Cortex of kidney (tissue), 1 donor: ENCODE measurements at places on chromosomes 5 and 9.

DNA sequence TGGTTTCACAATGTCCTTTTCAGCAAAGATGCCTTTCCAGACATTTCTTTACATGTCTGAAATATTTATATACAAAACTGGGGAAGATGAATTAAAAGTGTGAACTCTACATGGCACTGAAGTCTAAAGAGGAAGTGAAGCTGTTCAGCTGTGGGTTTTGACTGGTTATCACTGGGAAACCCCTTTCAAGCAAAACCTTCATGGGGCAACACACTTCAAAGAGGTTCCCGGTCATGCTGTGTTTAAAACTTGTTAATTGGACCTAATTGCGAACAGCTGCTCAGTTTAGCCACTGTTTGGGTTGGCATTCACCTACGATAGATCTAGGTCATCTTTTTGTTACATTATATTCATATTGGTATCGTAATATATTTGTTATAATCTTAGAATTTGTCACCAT lies 20.0 kb upstream of the GDNF start:
- DNase-seq = no peak

DNA sequence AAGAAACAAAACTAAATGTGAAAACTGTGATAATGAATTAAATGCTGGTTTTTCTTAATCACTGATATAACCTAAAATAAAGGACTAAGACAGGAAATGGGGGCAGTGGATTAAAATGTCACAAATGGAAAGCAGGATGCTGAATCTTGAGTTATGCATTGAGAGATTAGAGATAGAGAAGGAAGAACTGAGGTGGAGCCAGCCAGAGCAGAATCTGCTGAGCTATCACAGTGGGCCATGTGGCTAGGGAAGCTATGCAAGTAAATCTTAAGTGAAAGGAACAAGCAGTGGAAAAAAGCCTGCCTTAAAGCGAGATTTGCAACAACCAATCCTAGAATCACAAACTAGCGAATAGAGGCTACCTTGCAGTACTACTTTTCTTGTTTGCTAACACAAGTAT lies 188.5 kb upstream of the RASA1 start:
- DNase-seq = no peak

DNA sequence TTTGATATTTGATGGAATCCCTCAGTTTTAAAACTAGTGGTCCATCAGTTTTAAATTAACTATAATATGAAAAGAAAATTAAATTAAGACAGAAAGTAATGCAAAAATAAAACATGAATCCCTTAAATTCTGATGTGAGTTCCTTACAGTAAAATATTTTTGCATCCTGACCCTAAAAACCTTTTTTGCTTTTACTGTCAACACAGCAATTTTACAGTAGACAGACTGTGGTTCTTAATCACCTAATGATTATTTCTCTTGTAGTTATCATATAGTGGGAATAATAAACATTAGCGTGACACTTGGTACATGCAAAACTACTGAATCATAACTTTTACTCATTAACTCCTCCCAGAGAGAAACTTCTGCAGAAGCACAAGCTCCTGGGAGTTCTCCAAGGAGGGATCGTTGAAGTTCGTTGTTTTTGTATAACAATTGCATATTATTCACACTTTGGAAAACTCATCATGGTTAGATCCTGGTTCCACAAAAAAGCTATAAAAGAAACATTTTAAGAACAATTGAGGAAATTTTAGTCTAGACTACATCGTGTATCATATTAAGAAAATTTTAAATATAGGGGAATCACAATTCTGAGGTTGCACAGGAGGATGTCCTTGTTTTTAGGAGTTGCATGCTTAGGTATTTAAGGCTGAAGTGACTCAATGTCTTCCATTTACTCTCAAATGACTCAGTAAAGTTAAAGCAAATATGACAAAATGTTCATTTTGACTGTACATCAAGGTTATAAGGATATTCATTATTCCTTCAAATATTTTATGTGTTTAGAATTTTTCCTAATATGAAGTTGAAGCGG lies 88.2 kb upstream of the NIPAL4 start:
- no peak for DNase-seq

DNA sequence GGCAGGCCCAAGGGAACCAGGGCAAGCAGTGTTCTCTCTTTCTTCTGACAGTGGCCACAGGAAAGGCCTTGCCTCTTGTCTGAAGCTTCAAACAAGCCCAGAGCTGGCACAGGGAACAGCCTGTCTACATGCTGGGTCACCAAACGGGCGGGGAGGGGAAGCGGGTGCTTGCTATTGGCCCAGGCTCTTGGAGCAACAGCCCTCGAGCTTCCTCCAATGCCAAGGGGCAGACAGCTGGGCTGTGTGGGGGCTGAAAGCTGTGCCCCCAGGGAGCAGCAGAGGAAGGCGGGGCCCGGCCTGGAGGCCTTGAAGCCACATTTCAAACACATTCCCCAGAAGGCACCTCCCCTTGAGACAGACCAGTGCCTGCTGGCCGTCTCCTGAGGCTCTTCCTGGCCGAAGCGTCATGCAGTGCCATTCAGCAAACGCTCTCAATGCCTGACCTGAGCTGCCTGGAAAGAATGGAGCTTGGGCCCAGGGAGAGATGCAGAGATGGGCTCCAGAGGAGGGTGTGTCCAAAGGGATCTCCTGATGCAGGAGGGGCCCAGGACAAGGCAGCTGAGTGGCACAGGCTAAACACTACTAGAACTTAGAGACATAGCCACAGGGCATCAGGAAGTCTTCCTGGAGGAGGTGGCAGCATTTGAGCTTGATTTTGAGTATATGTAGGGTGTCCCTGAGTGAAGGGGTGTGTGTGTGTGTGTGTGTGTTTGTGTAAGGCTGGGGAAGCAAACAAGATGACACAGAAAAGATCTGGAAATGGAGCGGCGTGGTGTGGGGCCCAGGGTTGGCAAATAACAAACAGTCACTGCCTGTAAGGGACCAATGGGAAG lies 2.5 kb downstream of the FIBCD1 start:
- DNase-seq = no peak

- no peak for DNase-seq
Observed at GRCh38 chr5:123094237-123094918, 5.3 kb downstream of the PRDM6 start.

DNA sequence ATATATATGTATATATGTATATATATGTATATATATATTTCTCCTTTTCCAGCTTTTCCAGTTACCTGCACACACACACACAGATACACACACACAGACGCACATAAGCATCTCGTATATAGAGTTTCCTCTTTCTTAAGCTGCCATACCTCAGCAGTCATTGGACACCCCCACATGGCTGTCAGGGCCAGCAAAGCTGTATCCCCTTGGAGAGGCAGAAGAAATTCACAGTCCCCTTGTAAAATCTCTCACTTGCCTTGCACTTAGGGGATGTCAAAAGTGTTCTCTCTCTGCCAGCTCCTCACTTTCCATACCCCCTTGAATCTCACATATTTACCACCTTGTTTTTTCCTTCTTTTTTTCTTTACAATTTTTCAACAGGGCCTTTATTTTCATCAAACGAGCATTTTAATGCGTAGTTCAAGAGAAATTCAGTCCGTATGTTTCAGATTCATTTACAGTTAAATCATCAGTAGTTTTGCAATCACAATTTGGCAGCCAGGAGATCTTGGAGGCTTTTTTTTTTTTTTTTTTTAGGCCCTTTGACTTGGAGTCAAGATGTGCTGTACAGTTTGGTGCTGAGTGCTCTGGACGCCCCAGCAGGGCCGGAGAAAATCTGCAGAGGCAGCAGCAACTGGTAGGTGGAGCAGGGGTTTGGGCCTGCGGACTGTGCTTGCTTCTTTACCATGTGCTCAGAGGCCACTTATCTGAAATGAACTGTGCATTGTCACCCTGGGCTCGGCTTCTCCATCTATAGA lies 244.9 kb upstream of the KLF4 start:
- no peak for DNase-seq

DNA sequence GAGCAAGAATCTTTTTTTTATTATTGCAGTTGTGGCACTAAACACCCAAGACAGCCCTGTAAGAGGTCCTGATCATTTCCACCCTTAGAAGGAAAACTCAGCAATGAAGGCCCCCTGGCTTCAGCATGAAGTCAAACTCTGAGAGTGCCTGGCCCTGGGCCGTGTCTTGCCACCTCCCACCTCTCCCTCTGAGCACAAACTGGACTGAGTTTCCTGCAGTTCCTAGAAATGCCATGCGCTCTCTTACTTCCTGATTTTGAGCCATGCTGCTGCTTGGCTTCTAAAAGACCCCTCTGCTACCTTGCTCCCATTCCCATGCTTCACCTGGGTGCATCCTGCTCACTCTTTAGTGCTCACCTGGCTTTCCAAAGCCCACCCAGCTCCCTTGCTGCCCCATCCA lies 140.4 kb upstream of the KLF9 start:
- DNase-seq = no peak

DNA sequence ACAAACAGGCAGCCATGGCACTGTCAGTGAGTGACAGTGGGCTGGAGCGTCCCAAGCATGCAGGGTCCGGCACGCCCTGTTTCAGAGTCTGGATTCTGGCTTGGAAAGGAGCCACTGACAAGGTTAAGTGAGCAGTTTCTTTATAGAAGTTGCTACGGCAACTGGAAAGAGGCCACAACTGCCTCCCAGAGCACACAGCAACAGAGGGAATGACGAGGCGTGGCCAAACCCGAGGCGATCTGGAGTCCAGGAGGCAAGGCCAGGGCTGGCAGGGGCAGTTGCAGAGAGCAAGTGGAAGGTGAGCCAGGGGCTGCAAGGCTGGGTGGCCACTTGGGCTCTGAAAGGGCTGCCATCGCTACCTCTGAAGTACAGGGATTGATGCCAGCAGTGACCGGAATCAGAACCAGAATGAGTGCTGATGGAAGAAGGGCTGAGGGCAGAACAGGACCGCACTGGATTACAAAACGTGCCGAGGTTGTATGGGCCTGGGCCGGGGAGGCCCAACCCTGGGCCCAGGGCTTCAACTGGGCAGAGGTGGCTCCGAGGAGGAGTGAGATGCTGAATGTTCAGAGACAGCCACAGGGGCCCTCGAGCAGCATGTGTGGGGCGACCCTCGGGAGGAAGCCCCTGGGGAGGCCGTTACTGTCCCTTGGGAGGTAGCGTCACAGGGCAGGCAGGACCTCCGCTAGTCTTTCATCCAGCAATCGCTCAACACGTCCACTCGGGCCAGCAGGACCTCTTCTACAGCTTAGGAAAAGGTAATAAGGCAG lies 4.6 kb downstream of the MRPL41 start:
- DNase-seq = no peak

GRCh38 chr5:16542236-16542635 lies 74.6 kb downstream of the RETREG1 start:
- DNase-seq = no peak

- no peak for DNase-seq
Observed at GRCh38 chr5:172188893-172189692, 1.1 kb upstream of the STK10 start.

DNA sequence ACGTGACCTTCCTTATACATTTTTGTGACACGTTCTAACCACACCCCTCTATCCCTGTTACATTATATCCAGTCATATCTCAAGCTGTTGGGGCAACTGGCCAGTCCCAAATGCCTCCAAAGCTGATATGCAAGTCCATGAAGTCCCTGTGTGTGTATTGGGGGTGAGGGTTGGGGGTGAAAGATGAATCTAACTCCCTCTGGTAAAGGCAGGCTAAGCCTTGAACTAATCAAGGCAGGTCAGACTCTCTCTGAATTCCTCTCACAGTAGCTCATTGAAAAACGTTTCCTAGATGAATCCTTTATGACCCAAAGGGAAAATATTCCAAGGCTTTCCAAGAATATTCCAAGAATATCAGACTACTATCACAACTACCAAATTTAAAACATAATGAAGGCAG lies 174.4 kb downstream of the MUSK start:
- DNase-seq = no peak

- no peak for DNase-seq
Observed at GRCh38 chr5:149445739-149446369, 66.8 kb upstream of the IL17B start.

- DNase-seq = no peak
Observed at GRCh38 chr9:117076571-117077290, 338.1 kb downstream of the ASTN2 start.

DNA sequence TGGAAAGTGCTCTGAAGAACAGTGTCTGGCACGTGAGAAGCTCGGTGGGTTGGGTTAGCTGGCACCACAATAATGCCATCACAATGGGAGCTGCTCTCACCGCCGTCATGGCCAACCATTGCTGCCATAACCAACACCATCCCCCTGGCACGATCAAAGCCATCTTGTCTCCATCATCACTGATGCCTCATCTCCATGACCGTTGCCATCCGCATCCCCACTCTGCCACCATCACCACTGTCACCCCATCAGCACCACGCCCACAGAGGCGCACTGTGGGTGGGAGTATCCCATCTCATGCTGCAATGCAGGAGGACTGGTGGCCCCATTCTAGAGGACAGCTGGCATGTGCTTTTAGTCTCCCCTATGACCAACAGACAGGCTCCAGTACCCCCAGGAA lies 23.7 kb downstream of the NR5A1 start:
- no peak for DNase-seq

- DNase-seq = no peak
Observed at GRCh38 chr9:20355022-20355421, 267.3 kb downstream of the MLLT3 start.

DNA sequence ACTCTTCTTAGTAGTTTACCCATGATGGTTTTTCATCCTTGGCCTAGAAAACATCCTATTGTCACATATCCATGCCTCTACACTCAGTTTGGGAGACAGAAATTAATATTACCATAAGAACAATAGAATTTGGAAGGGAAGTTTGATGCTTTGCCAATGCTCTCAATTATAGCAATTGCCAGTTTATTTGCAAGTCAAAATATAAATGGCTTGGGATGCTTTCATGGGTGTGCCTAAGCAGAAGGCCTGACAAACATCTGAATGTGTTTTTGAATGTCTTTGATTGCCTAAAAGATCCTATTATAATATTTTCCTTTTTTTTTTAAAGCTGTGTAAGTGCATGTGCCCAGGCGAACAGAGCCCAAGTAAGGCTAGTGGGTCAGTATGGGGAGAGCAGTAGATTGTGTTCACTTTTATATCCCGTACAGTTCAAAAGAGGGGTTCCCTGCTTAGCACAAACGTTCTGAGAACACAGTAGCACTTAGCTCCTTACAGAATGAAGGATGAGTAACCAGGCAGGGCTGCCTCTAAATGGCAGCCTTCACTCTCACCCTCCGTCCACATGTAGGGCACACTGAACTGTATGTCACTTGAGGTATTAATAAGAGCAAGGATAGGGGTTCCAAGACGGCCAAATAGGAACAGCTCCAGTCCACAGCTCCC lies 56.0 kb upstream of the AGXT2 start:
- no peak for DNase-seq

- no peak for DNase-seq
Observed at GRCh38 chr9:116475201-116475600, 211.9 kb upstream of the TRIM32 start.

DNA sequence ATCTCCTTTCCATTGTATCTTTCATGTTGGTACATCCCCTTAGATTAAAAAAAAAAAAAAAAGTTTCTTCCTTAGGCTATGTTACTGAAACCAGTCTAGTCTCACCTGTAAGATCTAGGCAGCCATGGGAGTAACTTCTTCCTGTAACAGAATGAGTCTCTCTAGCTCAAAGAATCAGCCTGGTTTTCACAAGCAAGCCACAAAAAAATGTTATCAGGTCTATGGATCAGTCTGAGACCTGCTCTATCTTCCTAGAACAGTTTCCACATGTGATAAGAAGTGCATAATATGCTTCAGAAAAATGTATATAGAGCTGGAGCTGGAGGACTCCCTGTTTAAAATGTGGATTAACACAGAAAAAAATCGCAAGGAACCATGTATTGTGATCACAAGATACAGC lies 53.8 kb downstream of the ARRDC3 start:
- DNase-seq = no peak

GRCh38 chr5:54761213-54761701 lies 224.1 kb downstream of the ESM1 start:
- no peak for DNase-seq

- DNase-seq = no peak
Observed at GRCh38 chr5:135568246-135568645, 10.5 kb downstream of the CXCL14 start.
